Activated CD8-positive, alpha-beta memory T cell treated with anti-CD3 and anti-CD28 coated beads for 1 hour (primary cell): ENCODE measurements at places on chromosomes 4 and X.

DNA sequence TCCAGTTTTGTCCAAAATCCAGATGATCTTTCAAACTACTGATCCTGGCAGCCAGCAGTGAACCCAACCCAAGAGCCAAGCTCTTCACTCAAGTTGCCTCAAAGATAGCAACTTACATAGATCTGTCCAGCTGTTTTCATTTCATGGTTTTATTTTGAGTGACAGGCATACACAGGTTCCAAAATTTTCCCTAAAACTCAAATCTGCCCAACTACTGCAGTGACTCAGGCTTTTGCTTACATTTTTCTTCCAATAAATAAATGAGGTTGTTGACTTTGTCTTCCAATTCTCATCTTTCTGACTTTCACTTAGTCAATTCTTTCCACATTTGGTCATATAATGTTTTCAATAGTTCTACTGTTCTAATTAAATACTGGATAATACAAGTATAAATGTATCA, 158.8 kb downstream of the TECRL start:
- DNase-seq: no peak

DNA sequence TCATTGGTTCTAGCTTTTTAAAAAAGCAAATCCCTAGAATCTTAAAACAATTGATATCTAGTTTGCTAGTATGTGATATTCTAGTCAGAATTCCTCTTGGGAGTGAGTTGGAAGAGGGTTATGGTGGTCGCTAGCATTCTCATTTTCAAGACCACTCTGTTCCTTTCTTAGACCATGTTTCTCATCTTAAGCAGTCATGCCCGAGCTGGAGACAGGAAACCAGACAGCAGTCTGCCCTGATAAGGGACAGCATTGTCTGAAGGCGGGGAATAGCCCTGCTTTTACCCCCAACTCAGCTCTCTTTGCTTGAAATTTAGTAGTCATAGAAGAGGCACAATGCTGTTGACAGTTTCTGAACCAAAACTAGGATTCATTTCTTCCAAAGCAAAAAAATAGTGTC, 5.2 kb downstream of the KLF3 start:
- DNase-seq: no peak

GRCh38 chrX:111854556-111855490, 21.2 kb upstream of the TRPC5OS start:
- no peak for DNase-seq

DNA sequence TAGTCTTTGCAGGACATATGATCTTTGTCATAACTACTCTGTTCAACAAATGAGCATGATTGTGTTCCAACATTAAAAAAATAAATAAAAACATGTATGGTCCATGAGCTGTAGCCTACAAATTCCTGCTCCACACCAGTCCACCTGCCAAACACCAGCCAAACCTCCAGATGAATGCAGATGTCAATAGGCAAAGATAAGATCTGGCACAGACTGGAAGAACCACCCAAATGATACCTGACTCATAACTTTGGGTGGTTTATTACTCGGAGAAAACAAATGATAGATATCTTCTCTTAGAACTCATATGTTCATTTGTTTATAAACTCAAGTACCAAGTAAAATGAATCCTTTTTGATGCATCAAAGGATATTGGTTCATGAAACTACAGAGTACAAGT, 425.1 kb downstream of the GBA3 start:
- no peak for DNase-seq

DNA sequence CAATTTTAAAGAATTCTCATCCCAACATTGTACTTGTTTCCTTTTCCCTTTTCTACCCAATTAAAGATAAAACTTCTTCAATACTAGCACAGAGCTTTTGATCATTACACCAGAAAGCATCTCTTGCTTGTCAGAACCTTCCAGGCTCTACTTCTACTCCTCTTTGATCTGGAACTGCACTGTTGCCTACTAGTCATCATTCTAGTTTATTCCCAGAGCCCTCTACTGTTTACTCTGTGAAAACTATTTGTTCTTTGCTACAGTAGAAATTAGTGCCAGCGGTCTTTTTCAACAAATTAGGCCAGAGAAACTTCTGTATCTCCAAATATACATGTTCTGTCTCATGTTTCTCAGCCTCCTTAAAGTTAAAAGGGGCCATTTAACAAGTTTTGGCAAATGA, 46.8 kb upstream of the TMPRSS11F start:
- no peak for DNase-seq

DNA sequence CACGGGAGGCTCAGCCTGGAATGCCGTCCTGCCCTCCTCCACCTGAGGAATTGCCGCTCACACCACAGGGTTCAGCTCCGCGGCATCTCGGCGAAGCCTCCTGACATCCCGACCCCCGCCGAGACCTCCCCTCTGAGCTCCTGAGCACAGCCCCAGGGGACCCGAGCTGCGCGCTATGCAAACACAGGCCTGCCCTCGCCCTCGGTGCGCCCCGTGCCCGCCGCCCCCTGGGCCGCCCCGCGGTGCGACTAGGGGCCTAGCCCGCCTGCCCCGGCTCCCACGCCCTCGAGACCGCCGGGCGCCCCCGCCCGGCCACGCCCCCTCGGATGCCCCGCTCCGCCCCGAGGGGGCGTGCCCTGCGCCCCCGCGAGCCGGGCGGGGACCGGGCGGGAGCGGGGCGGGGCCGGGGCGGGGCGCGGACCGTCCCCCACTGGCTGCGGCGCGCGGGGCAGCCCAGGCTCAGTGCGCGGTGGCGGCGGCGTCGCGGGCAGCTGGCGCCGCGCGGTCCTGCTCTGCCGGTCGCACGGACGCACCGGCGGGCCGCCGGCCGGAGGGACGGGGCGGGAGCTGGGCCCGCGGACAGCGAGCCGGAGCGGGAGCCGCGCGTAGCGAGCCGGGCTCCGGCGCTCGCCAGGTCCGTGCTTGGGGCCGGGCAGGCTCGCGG, at the start of gene FGFR3:
Gene FGFR3 (plus strand): TSS at position 462 of the 664 bp plus-strand sequence. CDS start 642 bp downstream, outside the sequence.
- DNase-seq: no peak

- DNase-seq: no peak
These were observed 116.1 kb downstream of the REELD1 start for GRCh38 chr4:146330392-146330791.

GRCh38 chr4:102663073-102663472, 97.7 kb downstream of the MANBA start:
- DNase-seq: no peak

- DNase-seq: no peak
These were observed 894.4 kb downstream of the FAT4 start for GRCh38 chr4:126209147-126209546.

DNA sequence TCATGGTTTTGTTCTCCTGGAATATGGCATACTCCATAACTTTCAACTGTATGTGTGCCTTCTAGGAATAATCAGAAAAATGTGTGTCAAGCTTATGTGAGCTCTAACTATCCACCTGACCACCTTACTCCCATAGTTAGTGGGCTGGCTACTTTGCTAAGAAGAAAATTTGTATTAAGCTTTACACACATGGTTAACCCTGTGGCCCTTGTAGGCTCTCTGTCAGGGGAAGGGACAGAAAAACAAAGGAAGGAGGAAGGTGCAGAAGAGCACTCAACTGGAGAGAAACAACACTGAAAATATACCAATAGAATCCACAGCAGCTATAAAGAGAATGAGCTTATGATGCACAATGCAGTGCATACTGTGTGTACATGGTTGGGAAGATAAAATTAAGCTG, 84.6 kb downstream of the PPP3CA start:
- DNase-seq: no peak

DNA sequence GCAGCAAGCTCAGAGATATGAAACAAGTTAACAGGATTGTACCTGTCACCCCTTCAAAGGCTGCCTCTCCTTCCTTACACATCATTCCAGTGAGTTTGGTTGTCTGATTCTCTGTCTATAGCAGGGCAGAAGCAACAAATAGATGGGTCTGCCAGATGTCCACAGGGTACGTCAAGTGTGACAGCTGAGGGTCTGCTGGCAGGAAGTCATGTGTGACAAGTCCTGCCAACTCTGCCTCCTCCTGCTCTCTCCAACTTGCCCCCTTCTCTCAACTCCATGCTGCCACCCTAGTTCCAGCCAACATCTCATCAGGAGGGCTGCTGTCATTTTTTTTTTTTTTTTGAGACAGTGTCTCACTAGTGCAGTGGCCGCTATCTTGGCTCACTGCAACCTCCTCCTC, 109.2 kb downstream of the NSUN7 start:
- DNase-seq: no peak

- DNase-seq: no peak
These were observed at the start of gene CCNQ for GRCh38 chrX:153598541-153599191. Gene CCNQ, minus strand, starts transcription at chrX:153599139. Its CDS starts 66 bp downstream, at chrX:153599073.
